Activated CD8-positive, alpha-beta T cell treated with anti-CD3 and anti-CD28 coated beads for 36 hours (primary cell): ENCODE measurements at places on chromosomes 11 and 22. TPM values are rescaled to one million over a fixed set of nuclear protein-coding genes. Genes with fewer than 3 reads are reported as not detected.

OR10A6 gene
- total RNA-seq, result not detected

OR52N4 gene
- 1.1 TPM for total RNA-seq

SCN4B gene
- total RNA-seq, result 1.1 TPM

- no peak overlapping the region for H3K4me3 ChIP-seq
- peaks cover 9% of the 10 kb centered on the region for H3K27me3 ChIP-seq
- no peaks in the 10 kb centered on the region for H3K36me3 ChIP-seq
- H3K27ac ChIP-seq, result no peak overlapping the region
- DNase-seq, result no peak
These were observed 82.7 kb downstream of the CSNK2A3 start for GRCh38 chr11:11270236-11270775.

DNA sequence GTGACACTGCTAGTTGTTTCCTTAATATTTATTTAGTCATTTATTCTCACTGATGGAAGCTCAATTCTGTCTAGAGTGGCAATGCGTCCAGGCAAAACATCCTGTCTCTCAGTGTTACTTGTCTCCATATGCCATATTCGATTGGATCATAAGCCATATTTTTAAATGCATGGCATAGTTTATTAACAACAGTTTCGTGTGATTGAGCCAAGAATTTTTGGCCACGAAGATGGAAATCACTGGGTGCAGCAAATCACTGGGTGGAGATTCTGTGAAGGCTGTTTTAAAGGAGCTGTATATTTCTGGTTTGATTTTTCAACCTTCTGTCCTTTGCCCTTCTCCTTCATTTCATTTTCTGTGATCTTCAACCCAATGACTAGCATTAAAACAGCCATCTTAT lies 205.2 kb downstream of the JRKL start:
- H3K27ac ChIP-seq, result no peak overlapping the region
- no peaks in the 10 kb centered on the region for H3K4me1 ChIP-seq
- no peak for DNase-seq
- H3K36me3 ChIP-seq, result no peaks in the 10 kb centered on the region
- no peaks in the 10 kb centered on the region for H3K27me3 ChIP-seq

GRCh38 chr11:102318469-102318868 lies 1.2 kb downstream of the BIRC3 start:
- peak overlapping the region; percentile 100 for H3K4me3 ChIP-seq
- peak; percentile 76 for DNase-seq
- peaks cover 59% of the 10 kb centered on the region for H3K36me3 ChIP-seq
- H3K4me1 ChIP-seq, result peaks cover 59% of the 10 kb centered on the region

DNA sequence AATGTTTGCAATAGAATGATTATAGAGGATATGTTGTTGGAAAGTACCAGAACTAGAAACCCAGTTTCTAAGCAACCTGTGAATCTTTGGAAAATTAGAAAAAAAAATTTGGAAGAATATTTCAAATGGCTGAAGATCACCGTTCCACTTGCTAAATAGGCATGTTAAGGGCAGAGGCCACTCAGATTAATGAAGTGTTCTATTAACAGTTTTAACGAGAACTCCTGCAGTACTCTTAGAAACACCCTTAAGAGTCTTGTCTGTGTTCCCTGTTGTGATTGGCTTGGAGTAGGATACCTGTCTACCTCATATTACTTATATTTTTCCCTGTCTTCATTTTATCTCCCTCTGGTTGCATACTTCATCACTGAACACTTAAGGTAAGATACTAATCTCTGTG lies 4.6 kb downstream of the C11orf54 start:
- no peak overlapping the region for H3K4me3 ChIP-seq
- no peak for DNase-seq
- no peaks in the 10 kb centered on the region for H3K27me3 ChIP-seq
- H3K36me3 ChIP-seq, result peaks cover 18% of the 10 kb centered on the region
- H3K27ac ChIP-seq, result no peak overlapping the region

DNA sequence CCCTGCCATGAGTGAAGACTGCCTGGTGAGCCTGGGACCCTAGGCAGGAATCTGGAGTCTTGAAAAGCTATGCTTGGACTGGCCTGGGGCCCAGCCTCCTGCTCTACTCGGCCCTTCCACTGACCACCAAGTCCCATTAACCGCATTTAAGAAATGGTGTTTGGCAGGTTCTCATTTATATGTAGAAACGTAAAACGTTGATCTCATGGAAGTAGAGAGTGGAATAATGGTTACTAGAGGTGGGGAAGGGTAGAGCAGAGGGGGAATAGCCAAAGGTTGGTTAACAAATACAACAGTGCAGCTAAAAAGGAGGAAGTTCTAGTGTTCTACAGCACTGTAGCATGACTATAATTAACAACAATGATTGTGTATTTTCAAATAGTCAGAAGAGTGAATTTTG lies 72.9 kb upstream of the EED start:
- H3K27ac ChIP-seq, result no peak overlapping the region
- DNase-seq, result no peak
- H3K4me3 ChIP-seq, result no peak overlapping the region
- H3K4me1 ChIP-seq, result peaks cover 15% of the 10 kb centered on the region
- H3K27me3 ChIP-seq, result no peaks in the 10 kb centered on the region
- no peaks in the 10 kb centered on the region for H3K36me3 ChIP-seq
